Breast epithelium (tissue), 4 donors: ENCODE measurements at places on chromosomes 3 and 15. TPM values are rescaled to one million over a fixed set of nuclear protein-coding genes. Genes with fewer than 3 reads are reported as not detected.

The ITGA11 gene
- 8.5 TPM for total RNA-seq

The DAZL gene
- total RNA-seq: not detected

The ALPK3 gene
- 1.6 TPM for total RNA-seq

The FETUB gene
- not detected for total RNA-seq

The SEMA3G gene
- 12.3 TPM for total RNA-seq

The CHL1 gene
- 34.8 TPM for total RNA-seq

The GOLGA6B gene
- total RNA-seq: not detected

The MSL2 gene
- 27.5 TPM for total RNA-seq

The SLC28A1 gene
- total RNA-seq: not detected

The SERPINI1 gene
- 10.8 TPM for total RNA-seq

The MEF2A gene
- total RNA-seq: 63.4 TPM

The SI gene
- not detected for total RNA-seq

The CGNL1 gene
- 18.4 TPM for total RNA-seq

The MB21D2 gene
- 4.0 TPM for total RNA-seq

The PARP6 gene
- 65.8 TPM for total RNA-seq

The XYLB gene
- total RNA-seq: 6.7 TPM

The STAB1 gene
- total RNA-seq: 149 TPM

The SNX22 gene
- 0.98 TPM for total RNA-seq

The GABRB3 gene
- 1.8 TPM for total RNA-seq

The HYAL1 gene
- total RNA-seq: 16.1 TPM

The HOMER2 gene
- total RNA-seq: 295 TPM

The CPNE9 gene
- not detected for total RNA-seq

The TTC23 gene
- 43.9 TPM for total RNA-seq
